ENCODE measurements at places on chromosomes 6 and 20.

DNA sequence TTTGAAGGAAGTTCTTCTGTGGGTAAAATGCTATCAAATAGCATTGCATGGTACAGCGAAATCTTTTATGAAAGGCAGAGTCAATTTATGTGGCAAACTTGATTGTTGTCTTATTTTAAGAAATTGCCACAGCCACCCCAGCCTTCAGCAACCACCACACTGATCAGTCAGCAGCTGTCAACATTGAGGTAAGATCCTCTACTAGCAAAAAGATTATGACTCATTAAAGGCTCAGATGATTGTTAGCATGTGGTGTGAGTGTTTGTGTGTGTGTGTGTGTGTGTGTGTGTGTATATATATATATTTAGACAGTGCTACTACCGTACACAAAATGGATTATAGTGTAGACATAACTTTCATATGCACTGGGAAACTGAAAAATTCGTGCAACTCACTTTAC lies 27.8 kb downstream of the LRRN4 start:
- no peak for DNase-seq

DNA sequence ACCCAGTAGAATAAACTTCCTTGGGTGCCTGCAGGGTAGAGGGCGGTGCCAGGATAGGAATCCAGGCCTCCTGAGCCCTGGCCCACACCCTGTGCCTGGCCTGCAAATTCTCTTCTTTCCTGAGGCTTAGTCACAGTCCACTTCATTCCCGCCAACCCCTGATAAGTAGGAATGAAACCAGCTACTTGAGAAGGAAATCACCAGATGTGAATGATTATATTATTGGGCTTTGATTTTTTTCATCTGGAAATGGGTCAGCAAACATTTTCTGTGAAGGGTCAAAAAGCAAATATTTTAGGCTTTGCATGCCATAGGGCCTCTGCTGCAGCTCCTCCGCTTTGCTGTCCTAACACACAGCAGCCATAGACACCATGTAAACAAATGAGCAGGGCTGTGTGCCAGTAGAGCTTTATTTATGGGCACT lies 50.2 kb downstream of the STK35 start:
- DNase-seq = no peak

DNA sequence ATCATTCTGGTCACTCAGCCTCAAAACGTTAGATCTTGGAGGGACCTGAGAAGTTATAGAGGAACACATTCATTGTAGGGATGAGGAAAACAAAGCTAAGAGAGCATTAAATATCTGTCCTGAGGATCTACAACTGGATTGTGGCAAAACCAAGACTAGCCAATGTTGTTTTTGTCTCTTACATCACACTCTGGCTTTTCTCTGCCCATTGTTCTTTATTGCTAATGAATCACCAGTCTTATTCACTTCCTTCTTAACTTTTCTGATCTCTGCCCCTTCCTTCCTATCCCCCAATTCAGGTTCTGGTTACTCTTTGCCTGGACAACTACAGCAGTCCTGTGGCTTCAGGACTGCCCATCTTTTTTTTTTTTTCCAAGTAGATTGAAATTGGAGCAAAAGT lies 57.0 kb upstream of the PREP start:
- no peak for DNase-seq

DNA sequence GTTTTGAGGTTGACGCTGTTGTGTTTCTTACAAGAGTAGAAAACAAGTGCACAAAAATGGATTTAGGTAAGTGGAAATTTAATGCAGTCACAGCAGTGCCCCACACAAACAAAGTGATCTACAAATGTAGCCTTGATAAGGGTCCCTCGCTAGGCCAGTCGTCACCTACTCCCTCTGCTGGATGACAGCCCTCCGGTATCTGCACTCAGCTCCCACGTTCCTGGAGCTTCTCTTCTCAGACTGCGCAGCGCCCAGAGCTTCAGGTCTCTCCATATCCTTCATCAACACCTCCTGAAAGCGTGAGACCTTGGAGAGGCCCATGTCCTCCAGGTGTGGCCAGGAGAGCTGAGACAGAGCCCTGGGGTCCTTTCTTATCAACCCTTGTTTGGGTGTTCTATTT lies 58.3 kb upstream of the MAP3K4 start:
- DNase-seq = no peak

DNA sequence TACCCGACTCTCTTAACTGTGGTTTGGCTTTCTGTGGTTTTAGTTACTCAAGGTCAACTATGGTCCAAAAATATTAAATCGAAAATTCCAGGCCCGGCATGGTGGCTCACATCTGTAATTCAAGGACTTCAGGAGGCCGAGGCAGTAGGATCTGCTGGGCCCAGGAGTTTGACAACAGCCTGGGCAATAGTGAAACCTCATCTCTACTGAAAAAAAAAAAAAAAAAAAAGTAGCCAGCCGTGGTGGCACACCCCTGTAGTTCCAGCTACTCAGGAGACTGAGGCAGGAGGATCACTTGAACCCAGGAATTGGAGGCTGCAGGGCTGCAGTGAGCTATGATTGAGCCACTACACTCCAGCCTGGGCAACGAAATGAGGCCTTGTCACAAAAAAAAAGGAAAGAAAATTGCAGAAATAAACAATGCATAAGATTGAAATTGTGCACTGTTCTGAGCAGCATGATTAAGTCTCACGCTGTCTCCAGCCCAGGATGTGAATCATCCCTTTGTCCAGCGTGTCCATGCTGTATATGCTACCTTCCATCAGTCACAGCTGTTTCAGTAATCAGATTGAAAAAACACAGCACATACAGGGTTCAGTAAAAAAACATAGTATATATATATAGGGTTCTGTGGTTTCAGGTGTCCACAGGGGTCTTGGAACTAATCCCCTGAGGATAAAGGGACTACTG lies 40.7 kb downstream of the RGS17 start:
- DNase-seq = no peak

DNA sequence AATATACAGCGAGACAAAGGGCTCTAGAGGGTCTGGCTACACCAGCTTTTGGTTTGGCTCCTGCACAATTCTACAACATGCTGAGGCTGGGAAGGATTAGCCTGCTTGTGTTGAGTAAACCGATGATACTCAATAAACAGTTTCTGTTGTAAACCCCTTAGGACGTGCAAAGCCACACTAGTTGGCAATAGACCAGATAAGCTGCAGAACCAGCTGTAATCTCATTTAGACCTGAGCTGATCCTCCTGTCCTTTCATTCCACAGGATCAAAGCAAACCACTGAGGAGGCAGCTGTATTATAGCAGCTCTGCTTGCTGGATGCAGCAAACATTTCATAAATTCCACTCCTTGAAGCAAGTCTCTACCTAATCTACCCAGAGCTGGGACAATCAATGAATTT lies 79.7 kb downstream of the MMS22L start:
- DNase-seq = no peak

DNA sequence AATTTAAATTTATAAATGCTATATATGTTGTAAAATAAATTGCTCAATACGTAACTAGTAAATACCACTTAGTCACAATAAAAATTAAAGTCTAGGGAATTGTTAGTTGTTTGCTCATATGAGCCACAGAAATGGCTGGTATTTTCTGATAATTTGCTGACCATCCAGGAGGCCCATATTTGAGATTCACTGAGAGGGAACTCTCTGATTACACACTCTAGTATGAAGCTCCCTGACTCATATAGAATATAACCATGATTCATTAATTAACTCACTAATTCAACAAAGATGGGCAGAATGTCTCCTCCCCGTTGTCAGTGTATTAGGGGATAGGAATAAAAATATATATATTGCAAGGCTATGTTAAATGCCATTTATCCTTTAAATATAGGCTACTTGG lies 46.6 kb upstream of the TMEM30A start:
- no peak for DNase-seq

DNA sequence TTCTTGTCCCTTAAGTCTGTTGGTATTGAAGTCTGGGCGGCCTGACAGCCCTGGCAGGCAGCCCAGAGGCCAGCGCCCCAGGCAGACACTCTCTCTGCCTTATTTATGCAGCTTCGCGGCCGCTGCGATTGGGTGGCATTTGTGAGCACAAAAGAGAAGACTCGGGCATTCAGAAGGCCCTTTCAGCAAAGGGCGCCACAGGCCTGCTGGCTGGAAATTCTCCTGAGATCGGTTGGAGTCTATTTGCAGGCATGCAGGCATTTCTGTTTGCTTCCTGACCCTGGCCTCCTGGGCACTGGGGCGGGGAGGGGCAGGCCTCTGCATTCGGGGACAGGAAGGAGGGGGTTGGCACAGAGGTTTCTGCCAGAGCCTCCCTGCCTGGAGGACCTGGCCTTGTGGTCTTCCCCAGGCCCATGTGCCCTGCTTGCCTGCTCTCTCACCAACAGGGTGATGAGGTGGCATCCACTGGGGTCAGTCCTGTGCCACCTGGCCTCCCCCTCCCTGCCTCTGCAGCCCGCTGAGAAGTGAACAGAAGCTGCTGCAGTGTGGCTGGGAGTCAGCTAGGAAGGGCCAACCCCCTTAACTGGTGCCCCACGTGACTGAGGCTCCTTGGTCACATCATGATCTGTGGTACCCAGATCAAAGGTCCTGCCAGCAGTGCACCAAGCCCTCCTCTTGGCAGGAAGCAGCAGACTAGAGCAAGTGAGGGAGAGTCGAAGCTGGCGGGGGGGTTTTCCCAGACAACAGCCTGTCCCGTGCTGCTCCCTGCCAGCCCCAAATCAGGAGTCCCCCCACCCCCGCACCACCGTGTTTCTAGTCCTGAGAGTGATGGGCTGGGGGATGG lies 16.6 kb upstream of the CCDC167 start:
- DNase-seq = peak; percentile 66

GRCh38 chr20:43186312-43186711 lies 3.4 kb downstream of the PTPRT start:
- DNase-seq = no peak

DNA sequence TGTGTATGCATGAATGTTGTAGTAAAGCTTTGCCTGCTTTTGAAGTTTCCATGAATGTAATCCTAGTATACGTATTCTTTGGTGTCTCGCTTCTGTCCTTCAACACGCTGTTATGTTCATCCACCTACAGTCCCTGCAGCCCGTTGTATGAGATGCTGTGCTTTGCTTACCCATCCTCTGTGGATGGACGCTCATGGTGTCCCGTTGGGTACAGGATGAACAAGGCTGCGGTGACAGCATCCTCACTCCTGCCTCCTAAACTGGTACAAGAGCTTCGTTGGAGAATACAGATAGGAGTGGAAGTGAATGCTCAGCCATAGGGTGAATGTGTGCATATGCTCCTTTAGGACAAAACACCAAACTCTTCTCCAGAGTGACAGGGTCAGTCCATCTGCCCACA lies 366.2 kb downstream of the ZFAND3 start:
- no peak for DNase-seq

GRCh38 chr20:5722927-5723326 lies 27.3 kb upstream of the SHLD1 start:
- no peak for DNase-seq

DNA sequence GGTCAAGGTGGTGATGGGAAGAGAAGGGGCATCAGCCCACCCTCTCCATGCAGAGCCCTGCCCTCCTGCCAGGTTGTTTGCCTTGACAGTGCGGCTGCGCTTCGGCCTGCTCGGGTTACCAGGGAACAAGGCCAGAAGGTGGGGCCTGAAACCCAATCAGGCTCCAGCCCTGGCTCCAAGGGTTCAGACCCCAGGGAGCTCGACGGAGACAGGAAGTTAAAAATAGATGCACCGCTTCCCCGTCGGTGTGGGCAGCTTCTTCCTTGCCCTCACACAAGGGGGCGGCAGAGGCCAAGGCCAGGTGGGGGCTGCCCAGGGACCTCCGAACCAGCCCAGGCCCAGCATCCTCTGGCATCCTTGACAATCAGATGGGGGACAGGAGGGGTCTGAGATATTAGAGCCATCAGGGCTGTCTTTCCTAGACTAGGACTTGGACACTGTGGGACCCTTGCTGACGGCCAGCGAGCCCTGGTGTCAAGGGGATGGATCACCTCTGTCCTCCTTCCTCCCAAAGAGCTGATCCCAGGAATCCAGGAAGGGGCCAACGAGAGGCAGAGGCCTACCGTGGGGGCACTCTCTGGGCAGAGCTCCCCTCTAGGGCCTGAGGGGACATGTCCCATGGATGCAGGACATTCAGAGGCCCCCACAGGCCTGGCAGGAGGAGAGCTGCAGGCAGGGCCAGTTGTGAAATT lies 65.2 kb downstream of the RIPOR3 start:
- no peak for DNase-seq
